ENCODE measurements at places on chromosomes 12 and 14. TPM values are rescaled to one million over a fixed set of nuclear protein-coding genes. Genes with fewer than 3 reads are reported as not detected.

DNA sequence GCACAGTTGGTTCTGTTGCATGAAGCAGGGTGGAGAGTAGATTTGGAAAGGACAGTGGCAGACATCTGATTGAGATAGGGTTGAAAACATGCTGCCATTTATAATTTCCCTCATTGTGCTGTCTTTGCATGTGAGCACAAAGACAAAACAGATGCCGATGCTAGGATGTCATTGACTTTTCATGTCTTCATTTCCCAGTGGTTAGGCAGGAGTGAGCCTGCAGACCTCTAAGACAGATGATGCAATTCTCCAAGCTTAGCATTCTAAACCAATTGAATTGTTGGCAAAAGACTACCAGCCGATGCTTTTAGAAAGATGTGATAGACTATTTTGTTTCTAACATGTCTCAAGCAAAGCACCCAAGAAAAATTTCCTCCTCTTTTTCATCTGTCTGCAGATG is 37.1 kb upstream of the PELI2 start:
- no peak for DNase-seq

- no peak for DNase-seq
Measured at GRCh38 chr12:92063641-92064040, 82.0 kb downstream of the BTG1 start.

- no peak for DNase-seq
Measured at GRCh38 chr14:24183014-24183481, 5.6 kb downstream of the IPO4 start.

The SUOX gene
- polyA plus RNA-seq, result 55.5 TPM

GRCh38 chr12:56631790-56632700 is 1.9 kb upstream of the BAZ2A start:
- no peak for DNase-seq

The ASCL4 gene
- not detected for polyA plus RNA-seq

GRCh38 chr14:75705014-75705413 is 44.0 kb downstream of the TTLL5 start:
- no peak for DNase-seq

DNA sequence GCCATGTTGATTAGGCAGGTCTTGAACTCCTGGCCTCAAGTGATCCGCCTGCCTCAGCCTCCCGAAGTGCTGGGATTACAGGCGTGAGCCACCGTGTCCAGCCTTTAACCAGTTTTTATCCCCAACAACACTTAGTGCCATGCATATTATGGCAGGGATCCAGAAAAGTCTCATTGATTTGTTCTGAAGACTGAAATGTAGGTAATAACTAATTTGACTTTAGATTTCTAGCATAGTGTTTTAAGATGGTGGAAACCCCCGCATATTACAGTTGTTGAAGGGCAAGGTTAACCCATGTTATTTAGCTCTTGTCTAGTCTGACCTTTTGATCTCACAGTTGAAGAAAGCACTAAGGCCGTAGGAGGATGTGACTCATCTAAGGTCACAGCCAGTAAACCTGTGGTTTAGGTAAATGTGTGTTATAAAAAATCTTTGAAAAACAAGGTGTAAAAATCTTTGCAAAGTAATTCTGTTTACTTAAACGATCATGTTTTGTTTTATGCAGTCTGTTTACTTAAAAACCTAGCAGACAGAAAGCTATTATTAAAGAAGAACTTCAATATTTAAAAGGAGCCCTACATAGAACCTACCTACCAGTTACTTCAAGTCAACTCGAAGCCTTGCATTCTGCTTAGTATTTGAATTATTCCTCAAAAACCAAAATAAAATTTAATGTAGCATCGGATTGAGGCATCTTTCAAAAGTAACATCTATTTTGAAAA is 24.8 kb downstream of the BICDL1 start:
- DNase-seq, result no peak

- peak; percentile 71 for DNase-seq
Measured at GRCh38 chr14:91114079-91115065, 499 bp downstream of the DGLUCY start.

DNA sequence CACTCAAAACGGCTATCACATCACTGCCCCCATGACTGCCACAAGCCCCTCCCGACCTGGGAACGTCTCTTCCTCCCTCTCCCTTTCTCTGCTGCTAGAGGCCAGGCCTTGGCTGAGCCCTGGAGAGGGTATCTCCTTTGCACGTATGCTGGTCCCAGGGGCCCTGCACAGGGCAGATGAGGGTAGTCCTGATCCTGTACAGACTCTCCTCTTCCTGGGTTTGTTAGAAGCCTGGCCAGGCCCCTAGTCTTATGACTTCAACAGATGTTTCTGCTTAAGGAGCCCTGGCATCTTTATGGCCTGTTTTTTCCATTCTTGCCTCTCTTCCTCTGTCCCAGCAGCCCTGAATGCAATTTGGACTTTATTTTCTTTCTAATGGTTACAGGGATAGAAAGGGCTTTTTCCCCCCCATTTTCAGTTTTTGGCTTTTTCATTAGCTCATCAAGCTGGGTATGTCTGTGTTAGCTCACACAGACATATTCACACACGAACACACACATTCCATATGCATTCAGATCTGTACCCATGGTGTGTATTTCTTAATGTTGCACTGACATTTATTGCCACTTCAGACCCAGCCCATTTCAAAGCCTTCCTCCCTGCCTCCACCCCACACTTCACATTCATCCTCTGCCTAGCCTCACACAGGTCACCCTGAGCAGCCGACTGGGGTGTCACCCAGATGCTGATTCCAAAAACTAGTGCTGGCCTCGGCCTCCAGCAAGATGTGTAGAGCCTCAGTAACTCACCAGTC is 203.2 kb downstream of the ZFP36L1 start:
- DNase-seq, result peak; percentile 89

GRCh38 chr14:43765474-43765873 is 741.6 kb downstream of the FSCB start:
- DNase-seq, result no peak

DNA sequence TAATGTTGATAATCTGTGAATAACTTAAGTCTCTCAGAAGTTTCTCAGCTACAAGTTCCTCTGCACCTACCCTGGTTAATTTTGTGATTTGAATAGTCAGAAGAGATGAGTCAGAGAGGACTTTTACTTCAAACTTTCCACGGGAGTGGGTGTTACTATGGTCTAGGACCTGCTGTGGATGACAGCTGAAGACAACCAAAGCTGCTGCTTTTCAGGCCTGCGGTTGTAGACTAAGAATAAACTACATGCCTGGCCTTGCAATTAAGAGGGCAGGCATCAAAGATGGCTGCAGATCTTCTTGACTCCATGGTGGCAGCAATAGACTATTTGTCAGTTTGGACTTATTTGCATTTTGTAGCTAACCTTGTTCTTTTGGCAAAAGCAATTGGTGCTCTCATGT is 227.1 kb upstream of the KRR1 start:
- no peak for DNase-seq

GRCh38 chr14:64983439-64984310 is 3.0 kb upstream of the FNTB start:
- no peak for DNase-seq

DNA sequence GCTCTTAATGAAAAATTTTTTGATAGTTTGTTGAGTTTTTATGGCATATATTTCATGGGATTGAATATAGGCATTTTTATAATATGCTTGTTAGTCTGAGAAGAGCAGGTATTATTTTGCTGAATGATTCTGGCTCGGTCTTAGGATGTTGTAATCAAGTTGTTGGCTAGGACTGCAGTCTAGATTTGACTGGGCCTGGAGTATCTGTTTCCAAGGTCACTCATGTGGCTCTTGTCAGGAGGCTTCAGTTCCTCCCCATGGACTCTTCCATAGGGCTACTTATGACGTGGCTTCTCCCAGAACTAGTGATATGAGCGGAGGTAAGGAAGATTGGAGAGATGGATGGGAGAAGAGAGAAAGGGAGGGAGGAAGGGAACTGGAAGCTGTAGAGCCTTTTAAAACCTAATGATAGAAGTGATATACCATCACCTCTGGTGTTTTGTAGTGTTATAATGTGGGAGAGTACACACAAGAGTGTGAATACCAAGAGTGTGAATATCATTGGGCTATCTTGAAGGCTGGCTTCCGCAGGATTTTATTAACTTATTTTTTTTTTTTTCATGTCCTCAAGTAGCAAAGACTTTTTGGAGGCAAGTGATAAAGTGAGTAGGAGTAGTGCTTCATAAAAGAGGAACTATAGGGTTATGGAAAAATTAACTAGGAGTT is 4.4 kb downstream of the MNAT1 start:
- no peak for DNase-seq
